ENCODE measurements at places on chromosomes 13 and 19.

GRCh38 chr19:7685546-7686445 lies 5.2 kb downstream of the TRAPPC5 start:
- no peak for DNase-seq

- DNase-seq = no peak
Measured at GRCh38 chr13:30787738-30788525, 52.6 kb downstream of the ALOX5AP start.

DNA sequence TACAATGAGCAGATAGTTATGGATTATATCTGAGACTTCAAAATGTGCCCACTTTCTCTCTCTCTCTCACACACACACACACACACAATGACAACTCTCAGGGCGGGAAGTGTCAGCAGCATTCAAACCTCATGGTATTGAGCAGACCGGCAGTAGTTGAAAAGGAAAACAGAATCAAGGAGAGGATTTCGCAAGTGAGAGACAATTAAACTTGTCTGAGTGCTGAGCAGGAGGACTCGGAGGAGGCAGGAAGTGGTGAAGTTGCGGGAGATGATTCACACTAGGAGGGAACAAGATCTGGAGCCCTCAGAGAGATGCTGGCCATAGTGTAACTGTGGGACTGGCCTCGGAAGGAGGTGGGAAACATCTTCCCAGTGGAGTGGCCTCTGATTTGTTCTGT lies 353.1 kb downstream of the EFNB2 start:
- no peak for DNase-seq

GRCh38 chr13:60226507-60226906 lies 62.8 kb upstream of the DIAPH3 start:
- no peak for DNase-seq

DNA sequence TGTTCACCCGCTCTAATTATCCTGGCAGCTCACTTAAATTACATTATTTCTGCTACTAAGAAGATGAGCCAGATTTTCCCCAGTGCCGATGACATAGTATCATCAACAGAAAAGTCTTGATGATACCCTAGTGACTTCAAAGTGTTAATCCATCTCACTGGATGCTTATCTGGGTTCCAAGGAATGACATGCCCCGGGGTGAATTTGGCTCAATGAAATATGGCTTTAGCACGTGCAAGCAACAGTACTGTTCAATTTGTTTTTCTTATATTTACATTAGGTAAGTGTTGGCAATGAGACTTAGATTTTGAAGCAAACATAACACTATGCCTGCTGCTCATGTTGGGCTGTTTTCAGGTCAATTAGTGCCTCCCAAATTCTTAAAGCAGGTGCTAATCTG lies 548.2 kb upstream of the SLITRK1 start:
- DNase-seq = no peak

DNA sequence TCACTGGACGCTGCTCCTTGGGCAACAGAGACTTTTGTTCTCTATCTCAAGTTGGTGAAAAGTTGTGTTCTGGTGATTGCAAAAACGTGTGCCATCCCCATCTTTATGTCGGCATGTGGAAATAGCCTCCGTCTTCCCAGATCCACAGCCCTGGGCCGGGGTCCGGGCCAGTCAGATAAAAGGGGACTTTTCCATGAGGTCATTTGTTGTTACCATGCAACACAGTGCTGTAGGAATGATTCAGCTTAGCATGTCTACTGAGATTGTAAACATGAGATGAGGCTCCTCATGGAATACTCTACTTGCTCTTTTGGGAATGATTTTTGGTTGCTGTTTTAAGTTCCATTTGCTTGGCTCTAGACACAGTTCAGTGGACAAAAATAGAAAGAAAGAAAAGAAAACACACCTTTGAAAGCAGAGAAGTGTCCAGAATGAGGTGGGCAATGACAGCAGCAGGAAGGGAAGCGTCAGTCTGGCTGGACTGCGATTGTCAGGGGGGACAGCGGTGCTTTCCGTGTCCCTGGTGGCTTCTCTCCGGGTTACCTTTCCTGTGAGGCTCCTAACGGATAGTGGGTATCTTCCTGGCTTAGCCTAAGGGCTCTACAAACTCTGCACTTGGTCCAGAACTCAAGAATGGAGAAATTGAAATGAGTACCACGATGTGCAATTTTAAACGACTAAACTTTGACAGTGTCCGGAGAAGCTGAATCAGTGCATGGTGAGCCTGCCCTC lies 91.6 kb downstream of the TEX29 start:
- DNase-seq = no peak

- no peak for DNase-seq
Measured at GRCh38 chr13:86945584-86945983, 725.6 kb upstream of the SLITRK5 start.

- no peak for DNase-seq
Measured at GRCh38 chr19:33146209-33146608, 14.3 kb downstream of the WDR88 start.

DNA sequence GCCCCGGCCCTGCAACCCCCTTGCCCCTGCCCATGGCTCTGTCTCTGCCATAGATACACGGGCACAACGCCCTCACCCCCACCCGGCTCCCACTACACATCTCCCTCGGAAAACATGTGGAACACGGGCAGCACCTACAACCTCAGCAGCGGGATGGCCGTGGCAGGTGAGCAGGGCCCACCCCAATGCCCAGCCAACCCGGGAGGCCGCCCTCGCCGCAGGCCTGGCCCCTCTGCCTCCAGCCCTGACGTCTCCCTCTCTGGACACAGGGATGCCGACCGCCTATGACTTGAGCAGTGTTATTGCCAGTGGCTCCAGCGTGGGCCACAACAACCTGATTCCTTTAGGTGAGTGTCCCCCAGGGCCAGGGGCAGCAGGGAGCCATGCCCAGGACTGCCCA lies 7.7 kb downstream of the YIPF2 start:
- no peak for DNase-seq

- no peak for DNase-seq
Measured at GRCh38 chr13:97261254-97262005, 39.3 kb downstream of the MBNL2 start.

GRCh38 chr19:38877781-38878574 lies at the start of gene RINL:
Gene RINL, minus strand, starts transcription at chr19:38878275. Its CDS starts 1,533 bp downstream, at chr19:38876742.
- peak; percentile 40 for DNase-seq

DNA sequence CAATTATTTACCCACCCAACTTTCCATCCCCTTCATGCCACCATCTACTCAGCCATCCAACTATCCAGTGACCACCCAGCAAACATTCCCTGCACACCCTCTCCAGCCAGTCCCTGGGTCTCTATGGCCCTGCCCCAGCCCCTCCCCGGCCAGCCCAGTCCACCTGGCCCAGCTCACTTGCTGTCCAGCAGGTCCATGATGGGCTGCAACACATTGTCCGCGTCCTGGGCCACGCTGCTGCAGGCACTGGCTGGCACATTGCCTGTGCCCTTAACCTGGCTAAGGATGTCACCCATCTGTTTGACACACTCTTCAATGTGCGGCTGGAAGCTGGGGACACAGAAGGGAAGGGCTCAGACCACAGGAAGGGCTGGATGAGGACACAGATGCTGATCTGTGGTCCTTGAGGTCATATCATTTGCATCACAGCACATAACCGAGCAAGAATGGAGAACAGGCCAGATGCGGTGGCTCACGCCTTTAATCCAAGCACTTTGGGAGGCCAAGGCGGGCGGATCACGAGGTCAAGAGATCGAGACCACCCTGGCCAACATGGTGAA lies 61.6 kb downstream of the UNC13A start:
- DNase-seq = no peak

All from stimulated activated CD4-positive, alpha-beta T cell treated with anti-CD3 and anti-CD28 coated beads, Interleukin-12 subunit alpha, Interleukin-12 subunit beta, amount 100 ng/mL, for 24 hours (primary cell).